ENCODE measurements at places on chromosomes 6 and 20.

DNA sequence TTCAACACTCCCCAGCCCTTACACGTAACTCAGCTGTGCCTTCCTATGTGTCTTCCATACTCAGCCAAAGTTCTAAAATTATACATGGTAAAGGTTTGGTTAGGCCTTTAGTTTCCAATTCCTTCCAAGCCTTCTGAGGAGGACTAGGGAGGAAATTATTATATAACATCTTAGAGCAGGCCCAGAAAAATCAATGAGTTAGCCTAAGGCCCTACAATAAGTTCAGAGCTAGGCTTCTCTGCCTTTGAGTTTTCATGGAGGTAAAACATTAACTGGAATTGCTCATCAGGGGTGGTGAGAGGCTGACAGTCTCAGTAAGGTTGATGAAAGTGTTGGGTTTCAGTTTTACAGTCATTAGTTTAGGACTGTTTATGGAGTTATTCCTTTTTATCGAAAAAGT is 286.0 kb downstream of the ADGB start:
- peak; percentile 13 for DNase-seq

GRCh38 chr6:156507106-156507505 is 270.1 kb upstream of the ARID1B start:
- DNase-seq, result no peak

DNA sequence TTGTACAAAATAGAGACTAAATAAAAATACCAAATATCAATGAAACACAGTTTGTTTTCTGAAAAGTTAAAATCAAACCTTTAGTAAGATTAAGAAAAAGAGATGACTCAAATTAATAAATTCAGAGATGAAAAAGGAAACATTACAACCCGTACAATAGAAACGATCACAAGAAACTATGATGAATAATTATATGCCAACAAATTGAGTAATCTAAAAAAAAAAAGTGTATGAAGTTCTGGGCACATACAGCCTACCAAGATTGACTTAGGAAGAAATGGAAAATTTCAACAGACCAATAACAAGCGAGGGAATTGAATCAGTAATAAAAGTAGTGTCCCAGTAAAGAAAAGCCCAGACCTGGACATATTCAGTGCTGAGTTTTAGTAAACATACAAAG is 94.8 kb downstream of the STXBP5 start:
- no peak for DNase-seq

GRCh38 chr6:157244780-157245179 is 78.5 kb downstream of the TMEM242 start:
- no peak for DNase-seq

DNA sequence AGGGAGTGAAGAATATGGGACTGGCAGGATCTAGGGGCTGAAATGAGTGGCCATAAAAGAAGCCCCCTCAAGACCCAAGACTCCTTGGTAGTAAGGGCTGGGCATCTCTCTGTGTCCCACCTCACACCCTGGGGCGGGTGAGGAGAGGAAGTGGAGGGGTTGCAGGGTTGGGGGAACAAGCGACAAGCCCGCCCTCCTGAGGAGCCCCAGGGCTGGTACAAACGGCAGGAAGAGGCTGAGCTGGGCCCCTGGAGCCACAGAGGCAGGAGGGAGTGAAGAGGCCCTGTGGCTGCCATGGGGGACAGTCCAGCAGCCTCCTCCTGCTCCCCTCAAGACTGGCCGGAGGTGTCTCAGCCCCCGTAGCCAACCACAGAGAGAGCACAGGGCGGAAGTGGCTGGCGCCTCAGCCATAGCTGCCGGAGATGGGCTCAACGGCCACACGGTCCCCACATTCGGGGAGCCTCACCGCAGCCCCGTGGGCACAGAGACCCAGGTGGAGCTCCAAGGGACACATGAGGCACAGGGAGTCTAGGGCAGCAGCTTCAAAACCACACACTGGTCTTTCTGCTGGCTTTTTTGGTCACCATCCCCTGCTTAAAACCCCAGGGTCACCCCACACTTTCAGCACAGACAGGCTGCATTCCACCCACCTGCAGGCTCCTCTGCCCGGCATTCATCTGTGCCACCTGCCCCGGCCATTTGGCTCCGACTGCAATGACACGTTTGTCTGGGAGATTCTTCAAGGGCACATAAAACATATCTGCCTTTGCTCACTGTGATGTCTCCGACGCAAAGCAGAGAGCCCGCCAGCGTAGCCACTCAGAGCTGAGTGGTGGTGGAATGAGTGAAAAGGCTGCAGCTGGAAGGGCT is 524 bp downstream of the C20orf203 start:
- peak; percentile 75 for DNase-seq

DNA sequence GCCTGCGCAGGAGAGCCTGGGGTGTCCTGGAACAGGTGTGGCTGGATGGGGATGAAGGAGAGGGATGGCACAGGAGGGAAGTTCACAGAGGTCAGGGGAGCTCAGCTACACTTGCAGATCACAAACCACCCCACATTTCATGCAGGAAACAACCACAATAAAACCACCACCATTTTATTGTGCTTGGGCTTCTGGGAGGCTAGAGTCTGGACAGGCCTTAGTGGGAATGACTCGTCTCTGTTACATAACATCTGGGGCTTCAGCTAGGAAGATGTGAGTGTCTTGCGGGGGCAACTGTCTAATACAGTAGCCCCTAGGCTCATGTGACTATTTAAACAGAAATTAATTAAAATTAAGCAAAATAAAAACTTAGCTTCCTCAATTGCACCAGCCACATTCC is 33.4 kb downstream of the SNX5 start:
- no peak for DNase-seq

GRCh38 chr6:37798436-37799262 is 20.9 kb upstream of the ZFAND3 start:
- DNase-seq, result no peak

DNA sequence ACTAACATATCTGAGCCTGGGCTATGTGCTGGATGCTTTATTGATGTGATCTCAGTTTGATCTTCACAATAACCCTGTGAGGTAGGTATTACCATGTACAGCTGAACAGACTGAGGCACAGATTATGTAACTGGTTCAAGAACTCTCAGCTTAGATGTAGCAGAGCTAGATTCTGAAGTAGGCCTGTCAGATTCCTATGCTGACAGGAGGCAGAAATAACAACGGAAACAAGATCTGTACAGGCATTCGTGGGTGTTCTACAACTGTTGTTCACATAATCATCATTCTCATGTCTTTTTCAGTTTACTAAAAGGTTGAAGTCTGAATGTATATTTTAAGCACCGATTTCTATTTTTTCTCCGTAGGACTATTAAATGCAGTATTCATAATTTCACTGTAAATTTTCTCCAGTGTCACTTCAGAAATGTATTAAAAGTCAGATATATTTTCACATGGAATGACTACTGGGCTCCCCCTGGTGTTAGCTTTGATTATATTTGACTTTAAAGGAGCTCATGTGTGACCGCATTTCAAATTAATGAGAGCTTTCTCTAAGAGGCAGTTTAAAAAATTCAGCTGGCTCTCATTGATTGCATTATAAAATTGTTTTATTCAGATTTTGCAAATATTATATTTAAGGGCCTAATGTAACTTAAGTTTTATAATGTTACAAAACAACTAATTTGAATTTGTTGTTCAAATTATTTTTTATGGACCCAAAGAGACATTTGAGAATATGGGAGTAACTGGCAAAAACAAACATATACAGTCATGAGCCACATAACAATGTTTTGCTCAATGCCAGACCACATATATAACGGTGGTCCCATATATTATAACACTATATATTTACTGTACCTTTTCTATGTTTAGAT is 36.4 kb upstream of the SLC17A4 start:
- peak; percentile 31 for DNase-seq

- DNase-seq, result no peak
These were observed 26.7 kb upstream of the YWHAB start for GRCh38 chr20:44858606-44859360.

DNA sequence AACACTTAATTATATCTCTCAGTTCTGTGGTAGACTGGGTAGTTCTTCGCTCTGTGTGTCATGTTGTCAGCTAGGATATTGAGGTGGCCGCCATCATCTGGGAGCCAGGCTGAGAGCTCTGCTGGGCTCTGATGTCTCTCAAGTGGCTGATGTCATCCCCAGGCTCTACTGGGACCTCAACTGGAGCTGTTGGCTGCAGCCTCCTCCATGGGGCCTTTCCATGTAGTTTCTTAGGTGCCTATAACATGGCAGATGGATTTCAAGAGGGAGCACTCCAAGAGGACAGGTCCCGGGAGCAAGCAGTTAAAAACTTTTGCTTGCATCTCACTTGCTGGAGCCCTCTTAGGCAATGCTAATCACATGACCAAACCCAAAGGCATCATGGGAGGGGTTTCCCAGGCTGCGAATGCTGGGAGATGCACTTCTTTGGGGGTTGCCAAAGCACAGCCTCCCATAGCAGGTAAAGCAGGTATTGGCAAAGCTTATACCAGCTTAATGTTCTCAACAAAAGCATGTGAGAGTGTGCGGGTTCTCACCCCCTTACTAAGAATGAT is 129.8 kb downstream of the TMEM242 start:
- DNase-seq, result no peak

DNA sequence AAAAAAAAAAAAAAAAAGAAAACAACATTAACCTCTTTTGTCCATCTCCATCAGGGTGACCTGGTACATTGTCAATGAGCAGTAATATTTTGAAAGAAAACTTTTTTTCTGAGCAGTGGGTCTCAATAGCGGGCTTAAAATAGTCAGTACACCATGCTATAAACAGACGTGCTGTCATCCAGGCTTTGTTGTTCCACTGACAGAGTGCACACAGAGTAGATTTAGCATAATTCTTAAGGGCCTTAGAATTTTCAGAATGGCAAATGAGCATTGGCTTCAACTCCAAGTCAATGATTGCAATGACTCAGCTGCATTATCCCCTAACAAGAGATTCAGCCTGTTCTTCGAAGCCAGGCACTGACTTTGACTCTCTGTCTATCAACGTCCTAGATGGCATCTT is 35.6 kb downstream of the MAP7 start:
- DNase-seq, result no peak

- DNase-seq, result peak; percentile 39
These were observed 2.8 kb downstream of the SOX4 start for GRCh38 chr6:21596145-21596948.

GRCh38 chr6:100261486-100261885 is 203.2 kb downstream of the SIM1 start:
- no peak for DNase-seq
